DND-41 (cell line): ENCODE measurements at places on chromosomes 5 and 9.

- DNase-seq = no peak
Measured at GRCh38 chr5:175415303-175415702, 28.7 kb downstream of the DRD1 start.

GRCh38 chr9:121353241-121354061 is 16.6 kb downstream of the STOM start:
- DNase-seq = no peak

DNA sequence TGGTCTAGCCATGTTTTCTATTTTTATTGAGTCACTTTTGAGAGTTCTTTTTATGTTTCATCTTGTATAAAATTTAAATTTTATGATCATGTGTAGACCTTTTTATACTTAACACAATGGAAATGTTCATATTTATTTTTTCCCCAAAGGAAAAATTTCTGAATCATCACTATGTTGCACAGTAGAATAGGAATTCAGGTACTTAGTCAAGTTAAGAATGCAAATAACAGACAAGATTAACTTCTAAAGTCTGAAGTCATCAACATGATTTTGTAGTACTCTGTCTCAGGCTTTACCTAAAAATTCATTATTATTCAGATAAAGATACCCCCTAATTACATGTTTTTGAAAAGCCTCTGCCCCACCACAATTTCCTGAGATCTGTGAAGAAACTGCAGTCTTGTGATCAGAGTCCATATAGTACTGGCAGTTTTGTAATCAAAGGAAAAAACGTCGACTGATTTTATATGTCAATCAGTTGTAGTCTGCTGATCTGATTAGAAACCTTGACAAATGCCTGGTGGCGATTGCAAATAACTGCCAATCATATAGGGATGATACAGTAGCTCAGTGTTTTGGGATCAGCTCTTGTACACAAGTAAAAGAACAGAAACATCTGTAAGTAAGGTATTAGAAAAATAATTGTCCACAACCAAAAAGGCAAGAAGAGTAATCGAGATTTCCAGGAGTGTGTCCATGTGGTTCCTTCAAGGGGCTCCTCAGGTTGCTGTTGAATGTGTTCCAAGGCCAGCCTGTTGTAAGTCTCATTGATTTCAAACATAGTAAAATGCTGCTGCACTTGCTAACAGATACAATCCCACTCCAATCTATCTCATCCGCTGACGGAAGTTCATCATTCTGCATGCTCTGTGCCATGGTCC is 352.4 kb downstream of the ARRDC3 start:
- no peak for DNase-seq

DNA sequence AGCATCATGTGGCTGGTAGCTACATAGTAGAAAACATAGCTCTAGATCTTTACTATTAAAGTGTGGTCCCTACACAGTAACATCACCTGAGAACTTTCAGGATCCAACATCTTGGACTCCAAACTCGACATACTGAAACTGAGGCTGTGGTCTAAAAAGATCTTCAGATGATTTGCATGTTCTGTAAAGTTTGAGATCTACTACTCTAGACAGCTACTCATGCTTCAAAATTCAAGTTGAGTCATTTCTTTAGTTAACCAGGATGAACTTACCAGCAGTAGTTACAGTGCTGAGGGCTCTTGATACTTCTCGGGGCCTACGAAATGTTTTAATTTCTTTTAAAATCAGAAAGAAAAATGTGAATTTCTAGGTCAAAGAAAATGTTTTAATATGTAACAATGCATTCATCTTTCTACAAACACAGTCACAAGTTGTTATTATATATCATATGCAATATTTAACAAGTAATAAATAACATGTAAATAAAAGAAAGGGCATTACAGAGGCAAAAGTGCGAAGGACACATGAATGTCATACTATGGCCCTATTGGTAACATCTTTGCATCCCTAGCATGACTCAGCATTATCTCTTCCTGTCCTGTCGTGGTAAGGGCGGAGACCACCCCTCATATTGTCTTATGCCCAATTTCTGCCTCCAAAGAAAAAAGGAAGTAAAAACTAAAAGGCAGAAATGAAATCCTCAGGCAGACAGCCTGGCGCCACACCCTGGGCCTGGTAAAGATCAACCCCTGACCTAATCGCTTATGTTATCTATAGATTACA is 563.9 kb upstream of the TLE4 start:
- DNase-seq = no peak

DNA sequence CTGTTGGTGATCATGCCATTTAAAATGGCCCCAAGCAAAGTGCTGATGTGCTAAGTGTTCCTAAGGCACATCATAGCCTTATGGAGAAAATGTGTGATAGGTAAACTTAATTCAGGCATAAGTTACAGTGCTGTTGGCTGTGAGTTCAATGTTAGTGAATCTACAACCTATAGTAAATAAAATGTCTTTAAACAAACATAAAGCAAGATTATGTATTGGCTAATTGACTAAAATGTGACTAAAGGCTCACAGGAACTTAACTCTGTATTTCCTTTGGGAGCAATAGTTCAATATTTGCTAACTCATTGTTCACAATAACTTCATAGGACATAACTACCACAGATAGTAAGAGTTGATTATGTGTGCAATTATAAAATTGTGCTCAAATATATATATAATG is 49.4 kb upstream of the LRRC19 start:
- no peak for DNase-seq

DNA sequence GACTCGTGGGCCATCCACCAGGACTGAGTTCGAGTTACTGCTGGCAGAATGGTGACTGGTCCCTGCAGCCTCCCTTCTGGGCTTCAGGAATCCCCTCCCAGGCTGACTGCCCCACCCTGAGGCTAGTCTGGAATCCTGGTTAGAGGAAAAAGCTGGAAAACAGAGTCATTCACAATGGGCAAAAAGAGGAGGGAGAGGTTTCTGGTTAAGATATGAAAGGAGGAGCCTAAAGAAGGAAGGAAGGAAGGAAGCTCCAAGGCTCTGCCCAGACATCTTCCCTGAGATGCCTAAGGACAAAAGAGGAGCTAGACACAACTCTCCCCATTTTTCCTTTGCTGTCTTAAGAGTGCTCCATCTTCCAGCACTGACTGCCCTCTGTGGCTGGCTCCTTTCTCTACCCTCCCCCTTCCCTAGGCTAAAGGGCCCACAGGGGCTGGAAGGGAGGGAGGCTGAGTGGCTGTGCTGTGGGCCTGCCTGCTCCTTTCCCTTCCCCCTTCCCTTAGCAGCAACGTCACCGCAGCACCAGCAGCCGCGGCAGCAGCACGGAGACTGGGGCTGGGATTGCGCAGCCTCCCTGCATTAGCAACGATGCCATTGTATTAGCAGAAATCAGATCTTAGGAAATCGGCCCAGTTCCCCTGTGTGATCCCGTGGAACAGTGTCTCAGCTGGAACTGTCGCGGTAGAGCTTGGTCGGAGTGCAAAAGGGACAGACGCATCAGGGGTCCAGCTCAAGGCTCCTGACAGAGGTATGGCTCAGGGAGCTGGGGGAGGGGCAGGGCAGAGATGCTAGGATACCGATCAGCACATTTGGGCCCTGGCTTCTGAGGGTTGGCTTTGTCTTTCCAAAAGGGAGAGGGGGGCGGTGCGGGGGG is 48.7 kb downstream of the RUSC2 start:
- DNase-seq = no peak
